Small intestine (tissue), 16 donors: ENCODE measurements at places on chromosomes 13 and 19.

GRCh38 chr13:98143157-98143553, 261 bp downstream of the FARP1 start:
- DNase-seq, result no peak

GRCh38 chr13:59721926-59722910, 441.5 kb downstream of the DIAPH3 start:
- peak; percentile 19 for DNase-seq

GRCh38 chr19:16579381-16579780, 7.2 kb upstream of the SLC35E1 start:
- DNase-seq, result no peak

GRCh38 chr19:18304208-18304457, 18.7 kb downstream of the LSM4 start:
- DNase-seq, result no peak

- DNase-seq, result no peak
Measured at GRCh38 chr13:24865163-24865953, 101.4 kb downstream of the RNF17 start.

- no peak for DNase-seq
Measured at GRCh38 chr13:21225082-21225481, 48.6 kb downstream of the MRPL57 start.

DNA sequence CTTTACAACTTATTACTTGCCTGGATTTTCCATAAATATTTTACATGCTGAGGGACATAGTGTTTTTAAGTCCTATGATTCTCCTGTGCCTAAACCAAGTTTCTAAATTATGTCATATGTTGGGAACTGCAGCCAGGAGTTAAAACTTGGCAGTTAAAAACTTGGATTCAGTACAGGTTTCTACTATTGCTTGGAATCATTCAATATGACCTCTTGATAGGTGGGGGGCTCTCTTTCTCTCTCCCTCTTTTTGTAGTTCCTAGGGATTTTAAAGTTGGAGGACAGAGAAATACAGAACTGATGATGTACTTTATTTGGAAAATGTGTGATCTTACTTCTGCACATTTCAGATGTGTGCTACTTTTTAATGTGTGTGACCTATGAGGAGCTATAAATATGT, 4.7 kb downstream of the CSNK1A1L start:
- DNase-seq, result no peak

DNA sequence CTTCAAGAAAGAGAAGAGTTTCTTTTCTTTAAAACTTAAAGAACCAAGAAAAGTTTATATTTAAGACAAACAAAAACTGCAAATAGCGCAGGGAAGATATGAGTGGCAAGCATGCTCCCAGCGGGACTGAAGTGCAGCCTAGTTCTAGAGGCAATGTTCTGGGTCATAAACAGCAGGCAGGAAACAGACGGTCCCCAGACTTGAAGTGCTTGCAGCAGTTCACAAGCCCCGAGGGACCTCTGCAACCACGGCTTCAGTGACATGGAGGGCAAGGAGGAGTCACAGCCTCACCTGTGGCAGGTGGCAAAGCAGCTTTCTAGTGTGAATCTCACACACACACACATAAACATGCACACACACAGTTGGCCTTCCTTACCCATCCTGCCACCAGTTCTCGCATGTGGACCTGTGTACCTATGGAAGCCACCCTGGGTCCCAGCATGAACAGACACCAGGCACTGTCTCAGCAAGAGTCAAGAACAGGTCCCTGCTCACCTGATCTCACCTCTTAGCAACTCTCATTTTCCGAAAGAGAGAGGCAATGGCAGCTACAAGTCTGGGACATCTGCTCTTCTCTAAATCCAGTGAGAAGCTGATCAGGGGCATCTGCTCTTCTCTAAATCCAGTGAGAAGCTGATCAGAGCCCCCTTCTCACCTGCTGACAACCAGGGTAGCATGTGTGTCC, 162.0 kb downstream of the EFNB2 start:
- DNase-seq, result peak; percentile 37

DNA sequence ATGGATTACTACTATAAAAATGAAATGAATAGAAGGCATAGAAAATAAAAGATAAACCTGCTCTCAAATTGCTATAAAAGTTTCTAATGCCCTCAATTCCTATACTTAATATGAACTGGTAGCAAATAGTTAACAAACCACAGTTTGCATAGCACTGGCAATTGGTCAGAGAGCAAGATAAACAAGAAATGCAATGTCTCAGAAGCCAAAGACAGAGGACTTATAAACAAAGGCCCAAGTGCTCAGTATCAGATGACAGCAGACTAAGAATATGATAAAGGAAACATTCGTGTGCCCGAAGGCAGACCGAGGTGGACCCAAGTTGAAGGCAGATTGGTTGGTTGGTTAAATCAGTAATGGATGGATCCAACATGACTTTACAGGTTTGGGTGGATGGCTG, 50.6 kb downstream of the IPO5 start:
- no peak for DNase-seq

DNA sequence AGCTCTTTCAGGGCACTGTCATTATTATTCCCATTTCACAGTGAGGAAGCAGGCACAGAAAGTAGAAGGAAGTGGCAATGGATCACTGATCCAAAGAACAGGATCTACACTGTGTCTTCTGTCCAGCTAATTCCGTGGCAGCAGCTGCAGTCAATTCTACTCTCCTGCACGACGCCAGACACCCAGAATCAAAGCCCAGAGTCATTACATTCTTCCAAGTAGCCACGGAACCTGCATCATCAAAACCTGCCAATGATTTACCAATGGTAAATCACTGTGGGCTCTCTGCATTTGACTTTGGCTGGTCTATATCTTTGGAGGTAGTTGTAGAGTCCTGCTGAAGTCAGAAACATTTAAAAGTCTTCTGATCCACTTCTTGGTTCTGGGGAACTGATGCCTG, 767.7 kb downstream of the LIG4 start:
- DNase-seq, result no peak

DNA sequence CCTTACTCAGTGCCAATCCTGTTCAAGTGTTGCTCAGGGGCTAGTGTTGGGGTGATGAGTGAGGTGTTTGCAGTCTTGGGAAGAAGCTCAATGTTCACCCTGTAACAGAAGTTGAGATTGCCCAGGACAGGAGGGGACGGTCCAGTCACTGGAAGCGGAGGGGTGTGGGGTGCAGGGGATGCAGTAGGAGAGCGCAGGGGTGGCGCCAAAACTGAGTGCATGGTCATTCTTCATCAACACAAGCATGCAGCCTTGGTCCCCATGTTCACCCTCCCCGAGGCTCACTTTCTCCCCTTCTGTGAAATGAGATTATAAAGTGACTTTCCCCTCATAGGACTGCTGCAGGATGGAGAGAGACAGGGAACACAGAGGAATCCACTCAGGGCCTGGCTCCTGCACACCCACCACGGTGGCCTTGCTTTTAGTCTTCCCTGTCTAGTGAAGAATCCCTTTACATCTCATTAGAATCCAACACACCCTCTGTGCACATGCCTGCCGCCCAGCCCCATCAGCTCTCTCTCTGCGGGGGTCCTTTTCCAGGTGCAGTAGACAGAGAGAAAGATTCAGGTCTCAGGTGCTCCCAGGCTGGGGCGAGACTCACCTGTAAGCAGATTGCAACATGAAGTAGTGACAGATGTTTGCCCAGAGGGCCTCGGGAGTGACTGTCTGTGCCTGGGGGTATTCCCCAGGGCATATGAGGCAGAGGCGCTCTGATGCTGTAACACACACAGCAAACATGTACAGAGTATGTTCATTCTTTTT, 93.2 kb downstream of the TSHZ3 start:
- no peak for DNase-seq

- no peak for DNase-seq
Measured at GRCh38 chr13:26299168-26299750, 45.3 kb downstream of the CDK8 start.

- DNase-seq, result no peak
Measured at GRCh38 chr19:27828829-27829228, 1384.1 kb downstream of the UQCRFS1 start.

DNA sequence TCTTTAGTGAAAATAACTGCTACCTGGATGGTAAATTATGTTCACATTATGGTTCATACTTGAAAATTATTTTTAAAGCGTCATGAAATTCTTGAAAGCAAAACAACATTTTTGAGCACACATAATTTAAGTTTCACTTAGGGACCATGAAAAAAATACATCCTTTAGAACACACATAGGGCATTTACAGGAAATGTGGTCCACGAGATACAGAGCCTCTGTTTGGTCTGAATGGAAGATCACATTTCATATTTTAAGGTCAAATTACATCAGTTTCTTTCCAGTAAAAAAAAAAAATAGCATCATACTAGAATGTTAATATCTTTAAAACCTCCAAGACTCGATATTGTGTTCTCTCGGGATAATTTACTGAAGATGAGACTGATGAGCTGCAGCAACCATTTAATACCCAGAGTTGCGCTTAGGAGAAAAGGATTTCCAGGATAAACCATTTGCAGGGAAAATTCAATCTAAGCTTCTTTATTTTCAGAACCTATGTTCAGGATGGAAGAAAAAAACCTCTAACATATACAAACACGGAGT, 720.7 kb downstream of the DIAPH3 start:
- no peak for DNase-seq

GRCh38 chr13:94233401-94233800, 246.1 kb downstream of the DCT start:
- DNase-seq, result no peak
